ENCODE measurements at places on chromosomes 2 and 18. TPM values are rescaled to one million over a fixed set of nuclear protein-coding genes. Genes with fewer than 3 reads are reported as not detected.

GRCh38 chr2:858646-859045 lies 92.0 kb upstream of the SNTG2 start:
- DNase-seq, result no peak

DNA sequence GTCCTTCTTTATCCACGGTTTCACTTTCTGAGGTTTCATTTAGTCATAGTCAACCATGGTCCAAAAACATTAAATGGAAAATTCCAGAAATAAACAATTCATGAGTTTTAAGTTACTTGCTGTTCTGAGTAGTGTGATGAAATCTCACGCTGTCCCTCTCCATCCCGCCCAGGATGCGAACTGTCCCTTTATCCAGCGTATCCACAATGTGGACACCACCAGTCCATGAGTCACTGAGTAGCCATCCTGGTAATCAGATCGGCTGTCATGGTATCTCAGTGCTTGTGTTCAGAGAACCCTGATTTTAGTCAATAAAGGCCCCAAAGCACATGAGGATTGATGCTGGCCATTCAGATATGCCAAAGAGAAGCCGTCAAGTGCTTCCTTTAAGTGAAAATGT lies 3.7 kb downstream of the SP140L start:
- DNase-seq, result no peak

The DNAJC5G gene
- total RNA-seq, result not detected

DNA sequence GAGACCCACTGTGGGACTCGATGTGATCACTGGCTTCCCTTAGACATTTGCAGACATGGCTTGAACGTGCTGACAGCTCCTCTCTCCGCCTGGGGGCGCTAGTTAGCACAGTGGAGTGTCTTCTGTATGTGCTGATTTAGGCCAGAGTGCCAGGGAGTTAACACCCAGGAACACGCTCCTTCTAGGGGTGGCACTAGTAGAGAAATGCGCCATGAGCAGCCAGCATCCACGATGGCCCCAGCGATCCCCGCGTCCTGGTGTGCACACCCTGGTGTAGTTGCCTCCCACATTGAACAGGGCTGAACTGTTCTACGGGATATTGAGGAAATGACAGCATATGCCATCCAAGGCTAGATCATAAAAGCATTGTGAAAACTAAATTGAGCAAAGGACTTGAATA lies 11.4 kb upstream of the NMUR1 start:
- no peak for DNase-seq

The TMEM131 gene
- 67.5 TPM for total RNA-seq

DNA sequence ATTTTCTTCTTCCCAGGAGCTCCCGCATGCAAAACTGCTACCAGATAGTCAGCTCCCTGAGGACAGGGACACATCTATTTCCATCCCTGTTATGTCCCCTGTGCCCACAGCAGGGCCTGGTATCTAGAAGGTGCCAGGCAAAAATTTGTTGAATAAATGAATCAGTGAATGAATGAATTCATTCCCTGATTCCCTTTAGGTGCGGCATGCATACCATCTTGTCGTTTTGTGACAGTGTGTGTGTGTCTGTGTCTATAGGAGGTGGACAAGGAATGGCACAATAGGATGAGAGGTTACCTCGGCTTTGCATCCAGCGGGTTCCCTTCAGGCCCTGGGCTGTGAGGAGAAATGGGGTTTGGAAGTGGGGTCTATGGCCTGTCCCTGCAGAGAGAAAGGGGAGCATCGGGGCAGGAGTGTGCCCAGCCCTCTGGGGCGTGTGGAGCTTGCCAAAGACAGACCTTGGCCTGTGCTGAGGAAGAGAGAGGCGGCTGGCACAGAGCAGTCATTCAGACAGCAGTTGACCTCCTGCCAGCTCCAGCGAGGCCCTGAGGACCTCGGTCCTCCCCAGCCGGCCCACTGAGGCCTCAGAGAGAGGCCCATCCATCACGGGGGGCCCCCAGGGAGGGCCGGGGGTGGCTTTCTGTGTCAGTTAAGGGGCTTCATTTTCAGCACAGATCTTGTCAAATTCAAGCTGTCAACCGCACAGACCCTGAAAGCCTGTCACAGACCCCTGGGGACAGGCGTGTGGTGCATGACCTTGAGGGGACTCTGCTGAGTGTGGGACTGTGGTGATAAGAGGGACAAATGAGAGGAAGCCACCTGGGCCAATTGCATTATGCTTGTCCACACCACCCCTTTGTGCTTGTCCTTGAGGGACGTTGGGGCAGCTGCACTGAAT lies 125.9 kb upstream of the CXCR4 start:
- peak; percentile 60 for DNase-seq

- no peak for DNase-seq
Measured at GRCh38 chr2:142290931-142291330, 160.1 kb upstream of the LRP1B start.
